ENCODE measurements at places on chromosomes 7 and 10. TPM values are rescaled to one million over a fixed set of nuclear protein-coding genes. Genes with fewer than 3 reads are reported as not detected.

RBP3 gene
- not detected for total RNA-seq

UTF1 gene
- not detected for total RNA-seq

DNA sequence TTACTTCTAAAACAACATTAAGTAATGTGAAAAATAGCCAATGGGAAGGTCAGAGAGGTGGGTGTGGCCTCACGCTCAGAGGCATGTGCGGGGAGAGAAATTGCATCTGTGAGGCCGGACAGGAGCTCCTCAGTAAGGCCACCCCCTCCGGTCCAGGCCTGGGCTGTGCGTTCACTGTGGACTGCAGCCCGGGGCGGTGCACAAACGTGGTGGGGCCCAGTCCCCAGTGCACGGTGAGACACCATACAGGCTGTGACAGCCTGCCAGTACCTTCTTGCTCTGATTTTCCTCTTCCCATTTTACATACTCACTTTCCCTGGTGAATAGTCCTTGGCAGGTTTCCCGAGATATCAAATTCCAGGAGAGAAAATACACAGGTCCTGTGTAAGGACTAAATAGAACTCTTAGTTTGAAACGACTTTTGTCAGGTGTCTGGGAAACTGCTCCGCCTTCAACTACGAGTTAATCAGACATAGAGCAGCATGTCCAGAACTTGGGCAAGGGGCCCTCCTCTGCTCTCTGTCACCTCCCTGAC, 174.1 kb upstream of the MKI67 start:
- no peak for DNase-seq

GRCh38 chr7:116492654-116493109, 6.9 kb upstream of the CAV2 start:
- no peak for DNase-seq

GRCh38 chr7:91720260-91720937, 160.1 kb downstream of the MTERF1 start:
- no peak for DNase-seq

DNA sequence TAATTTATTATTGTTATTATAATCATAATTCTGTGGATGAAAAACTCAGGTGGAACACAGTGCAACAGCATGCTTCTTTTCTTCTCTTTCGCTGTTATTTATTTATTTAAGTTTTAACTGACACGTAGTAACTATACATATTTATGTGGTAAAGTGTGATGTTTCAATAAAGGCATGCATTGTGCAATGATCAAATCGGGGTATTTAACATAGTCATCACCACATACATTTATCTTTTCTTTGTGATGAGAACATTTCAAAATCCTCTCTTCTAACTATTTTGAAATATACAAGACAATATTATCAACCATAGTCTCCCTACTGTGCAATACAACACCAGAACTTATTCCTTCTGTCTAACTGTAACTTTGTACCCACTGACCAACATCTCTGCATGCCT, 152.5 kb upstream of the LYZL1 start:
- no peak for DNase-seq
